ENCODE measurements at places on chromosomes 3 and 15.

DNA sequence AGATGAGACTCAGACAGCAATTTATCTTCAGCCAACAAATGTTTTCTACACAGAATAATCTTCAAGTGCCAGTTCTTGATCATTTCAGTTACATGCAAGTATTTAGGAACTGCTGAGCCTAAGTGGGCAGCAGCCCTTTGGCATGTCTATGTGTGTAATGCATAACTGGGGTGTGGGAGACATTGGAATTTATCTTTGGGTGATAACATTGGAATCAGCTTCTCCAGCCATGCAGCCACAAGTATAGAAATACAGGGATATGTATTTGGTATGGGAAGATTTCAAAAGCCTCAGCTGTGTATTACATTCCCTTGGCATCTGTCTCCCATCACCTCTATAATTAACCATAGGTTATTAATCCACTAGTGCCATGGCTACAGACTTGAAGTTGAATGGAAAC is 63.4 kb upstream of the FOXP1 start:
- DNase-seq = no peak

GRCh38 chr3:88076712-88077111 is 17.7 kb downstream of the ZNF654 start:
- DNase-seq = no peak

DNA sequence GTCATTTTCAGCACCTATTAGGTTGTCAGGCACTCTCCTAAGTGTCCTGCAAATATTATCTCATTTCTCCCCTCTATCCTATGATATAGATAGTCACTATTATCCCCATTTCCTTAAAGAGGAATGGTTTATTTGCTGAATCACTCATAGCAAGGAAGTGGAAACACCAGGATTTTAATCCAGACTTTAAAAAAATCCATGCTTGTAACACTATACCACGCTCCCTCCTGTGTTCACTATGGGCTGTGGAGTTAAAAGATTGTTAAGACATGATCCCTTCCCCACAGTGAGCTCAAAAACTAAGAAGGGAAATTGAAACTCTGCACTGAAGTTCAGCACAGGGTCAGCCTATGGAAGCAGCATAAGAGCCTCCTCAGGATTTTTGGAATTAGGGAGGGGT is 60.2 kb downstream of the TMEM39A start:
- no peak for DNase-seq

DNA sequence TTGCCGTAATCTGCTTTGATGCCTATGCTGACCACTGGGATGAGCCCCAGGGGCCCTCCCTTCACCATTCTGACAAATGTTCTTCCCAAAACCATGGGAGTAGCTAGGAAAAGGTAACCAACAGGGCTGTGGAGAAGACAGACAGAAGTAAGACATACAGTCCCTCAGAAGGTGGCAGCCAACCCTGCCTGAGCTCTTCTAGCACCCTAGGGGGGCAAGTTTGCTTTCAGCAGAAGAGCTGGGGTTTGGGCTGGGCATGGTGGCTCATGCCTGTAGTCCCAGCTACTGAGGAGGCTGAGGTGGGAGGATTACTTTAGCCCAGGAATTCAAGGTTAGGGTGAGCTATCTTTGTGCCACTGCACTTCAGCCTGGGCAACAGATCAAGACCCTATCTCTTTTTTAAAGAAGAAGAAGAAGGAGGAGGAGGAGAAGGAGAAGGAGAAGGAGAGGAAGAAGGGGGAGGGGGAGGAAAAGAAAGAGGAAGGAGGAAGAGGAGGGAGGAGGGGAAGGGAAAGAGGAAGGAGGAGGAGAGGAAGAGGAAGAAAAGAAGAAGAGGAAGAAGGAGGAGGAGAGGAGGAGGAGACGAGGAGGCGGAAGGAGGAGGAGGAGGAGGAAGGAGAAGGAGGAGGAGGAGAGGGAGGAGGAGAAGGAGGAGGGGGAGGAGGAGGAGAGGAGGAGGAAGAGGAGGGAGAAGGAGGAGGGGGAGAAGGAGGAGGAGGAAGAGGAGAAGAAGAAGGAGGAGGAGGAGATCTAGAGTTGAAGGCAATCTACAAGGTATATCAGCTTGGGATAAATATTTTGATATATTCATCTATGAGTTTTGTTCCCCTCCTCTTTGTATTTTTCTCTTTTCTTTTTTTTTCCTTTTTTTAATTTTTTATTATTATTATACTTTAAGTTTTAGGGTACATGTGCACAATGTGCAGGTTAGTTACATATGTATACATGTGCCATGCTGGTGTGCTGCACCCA is 44.9 kb upstream of the ABHD2 start:
- DNase-seq = no peak

GRCh38 chr3:178907081-178907480 is 164.5 kb downstream of the ZMAT3 start:
- no peak for DNase-seq

- DNase-seq = no peak
Observed at GRCh38 chr3:177890359-177890683, 645.9 kb upstream of the KCNMB2 start.

GRCh38 chr15:94526071-94526689 is 294.8 kb downstream of the MCTP2 start:
- no peak for DNase-seq

GRCh38 chr3:47485812-47486211 is 10.1 kb upstream of the SCAP start:
- no peak for DNase-seq

- DNase-seq = no peak
Observed at GRCh38 chr15:70237626-70238025, 139.9 kb upstream of the TLE3 start.

GRCh38 chr3:196995027-196995426 is 26.4 kb upstream of the PIGZ start:
- DNase-seq = no peak

DNA sequence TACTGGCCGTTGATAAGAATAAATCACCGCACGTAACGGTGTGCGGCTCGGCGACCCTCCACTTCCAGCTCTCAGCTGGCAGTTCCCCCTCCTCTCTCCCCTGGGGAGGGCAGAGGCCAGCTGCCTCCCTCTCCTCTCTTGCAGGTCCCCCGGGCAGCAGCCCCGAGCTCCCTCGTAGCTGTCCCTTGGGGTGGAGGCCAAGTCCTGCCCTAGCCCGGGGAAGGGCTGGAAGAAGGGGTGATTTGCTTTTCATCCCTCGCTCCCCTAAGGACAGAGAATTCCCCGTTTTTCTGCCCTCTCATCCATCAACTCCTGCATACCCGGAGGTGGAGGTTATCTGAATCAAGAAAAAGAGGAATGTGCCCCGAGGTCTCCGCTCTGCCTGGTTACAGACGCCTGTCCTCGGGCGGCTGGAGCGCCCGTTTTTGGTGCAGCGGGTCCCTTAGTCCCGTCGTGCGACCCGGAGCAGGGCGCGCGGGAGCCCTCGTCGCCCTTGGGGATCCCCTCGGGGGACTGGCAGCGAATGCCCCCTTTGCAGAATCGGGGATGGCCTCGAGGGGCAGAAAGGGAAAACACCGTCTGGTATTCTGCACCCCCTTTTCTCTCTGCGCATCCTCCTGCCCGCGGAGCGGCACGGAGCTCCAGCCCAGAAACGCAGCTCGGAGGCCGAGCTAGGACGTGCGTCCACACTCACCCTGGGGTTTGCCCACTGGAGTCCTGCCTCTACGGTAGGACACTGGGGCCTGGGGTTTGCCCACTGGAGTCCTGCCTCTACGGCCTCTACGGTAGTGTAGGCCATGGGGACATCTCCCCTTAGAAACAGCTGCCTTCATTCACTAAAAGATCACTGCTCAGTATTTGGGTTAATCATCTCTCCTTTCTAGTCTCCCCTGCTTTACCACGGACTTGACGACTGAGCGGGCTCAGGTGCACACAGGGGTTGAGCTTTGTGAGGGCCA is 2.2 kb downstream of the PTPRG start:
- peak; percentile 33 for DNase-seq

GRCh38 chr3:81302045-81302444 is 459.4 kb downstream of the GBE1 start:
- DNase-seq = peak; percentile 18

GRCh38 chr3:171266034-171266739 is 194.0 kb downstream of the TNIK start:
- no peak for DNase-seq

DNA sequence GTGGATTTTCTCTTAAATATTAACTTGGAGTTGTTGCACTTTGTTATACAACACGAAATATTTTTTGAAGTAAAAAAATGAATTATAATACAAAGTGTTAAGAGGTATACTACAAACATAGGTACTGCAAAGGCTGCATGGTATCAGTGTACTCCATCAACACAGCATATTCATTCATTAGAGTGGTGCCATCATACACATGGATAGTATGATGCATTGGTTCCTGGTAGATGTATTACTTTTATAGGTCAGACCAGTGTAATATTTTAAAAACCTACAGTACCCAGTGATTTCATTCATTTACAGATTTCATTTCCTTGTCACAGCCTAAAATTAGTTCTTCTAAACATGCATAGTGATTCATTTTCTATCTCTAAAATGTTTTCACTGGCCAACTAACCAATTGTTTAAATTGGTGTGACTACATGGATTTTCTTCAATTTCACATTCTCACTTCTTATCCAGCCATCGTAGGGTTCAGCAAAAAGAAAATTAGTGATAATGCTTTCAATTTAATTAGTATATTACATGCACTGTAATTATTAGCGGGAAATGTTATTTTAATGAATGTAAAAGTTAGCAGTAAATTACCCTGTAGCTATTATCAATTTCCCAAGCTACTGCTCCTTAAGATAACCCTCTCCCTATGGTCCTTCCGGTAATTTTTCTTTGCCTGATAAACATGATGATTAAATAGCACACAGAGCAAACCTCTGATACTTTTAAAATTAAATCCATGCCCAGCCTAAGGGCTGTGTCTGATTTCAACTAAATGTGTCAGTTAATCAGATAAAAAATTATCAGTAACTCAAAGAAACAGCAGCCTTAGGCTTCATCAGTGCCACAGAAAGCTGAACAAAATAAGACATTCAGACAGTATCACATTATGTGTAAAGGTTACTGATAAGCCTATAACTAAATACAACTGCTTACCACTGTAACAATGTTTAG is 68.4 kb downstream of the DPH6 start:
- no peak for DNase-seq
